ENCODE measurements at places on chromosomes 12 and 14. TPM values are rescaled to one million over a fixed set of nuclear protein-coding genes. Genes with fewer than 3 reads are reported as not detected.

Gene SYCP3
- not detected for total RNA-seq

Gene MSI1
- not detected for total RNA-seq

Gene CDC42BPB
- 91.1 TPM for total RNA-seq

Gene OR4E2
- not detected for total RNA-seq

Gene MYH7
- total RNA-seq = not detected

Gene BTG1
- 128 TPM for total RNA-seq

Measured in MCF 10A (cell line).